Umbilical cord (tissue), 2 donors: ENCODE measurements at places on chromosomes 5 and 9. TPM values are rescaled to one million over a fixed set of nuclear protein-coding genes. Genes with fewer than 3 reads are reported as not detected.

GRCh38 chr5:103211576-103212561, 46.7 kb upstream of the MACIR start:
- DNase-seq = no peak

- DNase-seq = peak; percentile 45
Observed at GRCh38 chr5:33300209-33300742, 140.5 kb upstream of the TARS1 start.

GRCh38 chr5:164184158-164184557, 678.7 kb downstream of the MAT2B start:
- DNase-seq = no peak

- DNase-seq = peak; percentile 19
Observed at GRCh38 chr5:81495286-81495685, 101.4 kb upstream of the ACOT12 start.

DNA sequence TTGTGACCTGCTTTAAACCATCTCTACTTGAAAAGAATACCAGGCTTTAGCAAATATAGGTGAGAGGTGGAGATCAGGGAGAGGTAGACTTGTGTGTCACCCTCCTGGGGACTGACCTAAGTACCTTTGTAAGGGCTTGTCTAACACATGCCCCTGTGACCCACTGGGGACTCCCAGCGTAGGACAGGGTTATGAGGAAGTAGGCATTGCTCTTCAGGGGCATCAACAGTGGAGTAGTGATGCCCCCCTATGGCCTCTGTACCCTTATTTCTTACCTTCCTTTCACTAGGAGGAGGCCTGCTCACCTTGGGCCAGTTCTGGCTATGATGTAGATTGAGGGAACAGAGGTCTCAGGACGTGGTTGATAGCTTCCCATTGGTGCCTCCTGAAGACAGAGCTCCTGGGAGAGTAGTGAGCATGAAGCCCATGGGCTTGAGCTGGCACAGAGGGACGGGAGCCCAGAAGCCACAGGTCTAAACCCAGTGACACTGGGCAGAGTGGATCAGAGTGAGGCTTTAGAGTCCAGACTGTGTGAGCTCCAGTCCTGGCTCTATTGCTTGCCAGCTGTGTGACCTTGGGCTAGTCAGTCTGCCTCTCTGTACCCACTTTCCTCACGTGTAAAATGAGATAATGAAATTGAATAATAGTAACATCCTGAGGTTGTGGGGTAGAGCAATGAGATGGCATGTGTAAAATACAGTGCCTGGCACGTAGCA, 191.7 kb downstream of the AOPEP start:
- no peak for DNase-seq

DNA sequence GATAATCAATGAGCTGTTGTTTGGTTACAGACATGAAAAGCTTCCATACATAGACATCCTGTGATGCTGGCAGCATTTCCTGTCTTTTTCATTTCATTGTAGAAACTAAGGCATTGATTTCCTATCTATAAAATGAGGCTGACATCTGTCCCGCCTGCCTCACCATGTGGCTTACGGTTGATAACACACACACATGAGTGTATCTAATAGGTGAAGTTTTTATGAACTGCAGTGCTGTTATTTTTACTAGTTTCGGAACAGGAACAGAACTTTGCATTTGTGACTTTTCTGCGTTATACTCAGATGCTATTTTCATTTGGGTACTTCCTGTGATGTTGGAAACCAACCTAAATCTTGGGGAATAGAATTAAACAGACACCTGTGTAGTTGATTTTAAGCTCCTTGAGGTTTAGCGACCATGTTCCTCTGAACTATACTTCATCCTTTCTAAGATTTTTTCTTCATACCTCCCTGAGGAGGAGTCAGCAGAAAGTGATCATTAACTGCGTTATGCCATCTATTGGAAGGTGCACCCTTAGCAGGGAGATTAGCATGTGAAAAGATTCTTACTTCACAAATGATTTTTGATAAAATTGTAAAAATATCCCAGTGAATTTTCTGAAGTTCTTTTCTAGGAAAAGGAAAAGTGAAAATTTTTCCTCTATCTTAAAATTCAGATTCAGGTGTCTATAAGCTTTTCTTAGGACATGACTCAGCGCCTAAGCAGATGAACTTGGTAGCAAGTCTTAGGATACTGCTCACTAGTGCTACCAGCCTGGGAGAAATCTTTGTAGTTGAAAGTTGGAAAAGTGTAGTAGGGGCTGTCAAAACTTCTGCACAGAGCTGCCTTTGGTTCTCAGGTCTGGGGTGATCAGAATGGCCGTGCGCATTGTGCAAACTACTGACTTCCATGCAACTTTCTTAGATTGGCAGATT, 134.5 kb downstream of the TRIO start:
- no peak for DNase-seq

GRCh38 chr5:31809050-31809870, 170.3 kb downstream of the PDZD2 start:
- peak; percentile 72 for DNase-seq

GRCh38 chr5:168318240-168318639, 26.8 kb downstream of the WWC1 start:
- no peak for DNase-seq

DNA sequence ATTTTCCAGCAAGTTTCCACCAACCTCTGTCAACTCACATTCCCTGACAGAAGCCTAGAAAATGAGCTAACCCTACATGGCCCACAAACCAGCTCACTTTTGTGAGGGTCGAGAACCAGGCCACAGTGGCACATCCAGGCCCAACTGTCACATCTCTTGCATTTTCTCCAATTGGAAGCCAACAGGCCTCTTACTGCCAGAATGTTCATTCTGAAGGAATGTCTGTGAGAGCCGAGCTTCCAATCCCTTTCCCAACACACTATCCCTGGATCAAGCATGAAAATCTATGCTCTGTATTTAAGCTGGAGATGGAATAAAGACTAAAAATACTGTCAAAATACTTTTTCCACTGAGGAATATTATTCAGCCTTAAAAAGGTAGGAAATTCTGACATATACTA, 20.0 kb downstream of the MARCHF3 start:
- no peak for DNase-seq

Gene STOM
- 145 TPM for total RNA-seq

Gene PTGDS
- 49.6 TPM for total RNA-seq

Gene SECISBP2
- 79.0 TPM for total RNA-seq

Gene TLX3
- not detected for total RNA-seq

Gene MRPL50
- 18.8 TPM for total RNA-seq

Gene EFNA5
- 15.2 TPM for total RNA-seq

Gene CBY3
- not detected for total RNA-seq

Gene F2RL2
- total RNA-seq = 0.96 TPM

Gene CDH12
- total RNA-seq = 3.6 TPM
